ENCODE measurements at places on chromosomes 3 and 15.

DNA sequence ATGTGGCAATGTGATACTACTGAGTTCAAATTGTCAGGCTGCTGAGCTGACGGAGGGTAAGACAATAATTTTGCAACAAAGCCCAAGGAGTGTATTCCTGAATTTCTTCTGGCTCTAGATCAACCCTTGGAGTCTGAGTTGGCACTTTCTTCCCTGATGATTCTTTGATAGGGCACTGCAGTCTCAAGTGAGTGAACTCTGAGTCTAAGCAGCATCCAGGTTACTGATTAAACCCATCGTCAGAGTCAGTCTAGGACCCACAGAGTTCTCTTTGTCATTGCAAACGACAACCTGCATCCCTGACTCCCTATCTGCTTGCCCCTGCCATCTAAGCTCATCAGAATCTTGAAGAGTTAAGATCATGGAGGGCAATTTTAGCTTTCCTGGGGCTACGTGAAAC, 58.6 kb downstream of the MME start:
- no peak for DNase-seq

- peak; percentile 34 for DNase-seq
Measured at GRCh38 chr3:44648564-44649229, at the start of gene ZNF35. TSS of gene ZNF35 (plus strand) at chr3:44648732. CDS start at chr3:44651068, 2,336 bp downstream.

DNA sequence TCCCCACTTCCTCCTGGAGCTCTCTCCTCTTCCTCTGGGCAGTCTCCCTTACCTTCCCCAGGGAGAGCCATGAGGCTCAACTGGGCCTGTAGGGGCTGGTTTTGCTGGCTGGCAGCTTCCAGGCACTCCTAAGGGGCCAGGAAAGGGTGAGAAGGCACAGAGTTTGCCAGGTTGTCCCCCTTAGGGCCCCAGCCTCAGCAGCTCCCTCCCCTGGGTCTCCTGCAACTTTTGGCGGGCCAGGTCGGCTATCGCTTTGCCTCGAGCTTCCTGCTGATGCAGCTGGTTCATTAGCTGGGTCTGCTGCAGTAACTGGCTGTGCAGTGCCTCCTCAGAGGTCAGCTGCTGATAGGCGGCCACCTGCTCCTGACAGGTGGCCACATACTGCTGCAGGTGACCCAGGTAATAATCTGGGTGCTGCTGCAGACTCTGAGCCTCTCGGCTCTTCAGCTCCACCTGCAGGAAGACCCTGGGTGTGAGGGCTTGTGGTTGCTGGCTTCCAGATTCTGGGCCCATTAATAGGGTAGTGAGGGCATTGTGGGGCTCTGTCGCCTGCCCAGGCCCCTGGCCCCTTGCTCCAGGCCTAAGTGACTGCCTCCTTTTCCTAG, 29.7 kb upstream of the OR4F6 start:
- DNase-seq = peak; percentile 4

- peak; percentile 66 for DNase-seq
Measured at GRCh38 chr3:113441051-113441770, at the start of gene CFAP44. TSS of gene CFAP44 (minus strand) at chr3:113441493. CDS start at chr3:113433664, 7,829 bp downstream.

- peak; percentile 19 for DNase-seq
Measured at GRCh38 chr3:193780810-193781478, 187.9 kb downstream of the OPA1 start.

DNA sequence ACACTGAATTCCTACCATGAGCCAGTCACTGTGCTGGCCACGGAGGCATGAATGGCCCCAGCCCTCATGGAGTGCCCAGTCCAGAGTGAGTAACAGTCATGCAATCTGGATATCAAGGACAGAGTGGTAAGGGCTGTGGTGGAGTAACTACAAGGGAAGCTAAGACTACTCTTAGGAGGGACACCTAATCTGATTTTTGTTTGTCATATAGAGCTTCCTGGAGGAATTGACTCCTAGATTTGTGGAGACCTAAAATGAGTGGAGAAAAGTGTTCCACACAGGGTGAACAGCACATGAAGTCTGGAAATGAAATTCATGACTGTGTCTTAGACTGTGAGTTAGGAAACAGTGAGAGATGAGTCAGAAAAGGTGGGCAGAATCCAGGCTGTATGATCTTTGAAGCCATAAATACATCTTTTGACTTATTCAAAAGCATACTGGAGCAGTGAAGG, 219.9 kb downstream of the NFKBIZ start:
- DNase-seq = no peak

DNA sequence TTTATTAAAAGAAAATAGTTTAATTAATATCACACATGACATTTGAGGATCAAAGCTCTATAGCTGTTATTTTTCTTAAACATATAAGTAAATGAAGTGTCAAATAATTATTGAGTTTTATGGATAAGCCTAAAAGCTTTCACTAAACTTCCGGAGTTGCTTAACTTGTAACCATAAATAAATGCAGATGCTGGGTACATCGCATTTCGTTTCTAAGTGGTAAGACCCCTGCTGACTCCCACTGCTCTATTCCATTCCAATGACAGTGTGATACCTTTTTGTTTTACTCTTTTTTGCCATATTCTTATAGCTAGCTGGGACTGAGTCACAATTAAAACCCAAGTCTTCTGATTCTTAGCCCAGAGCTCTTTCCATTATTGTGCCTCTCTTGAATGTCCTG, 411.1 kb downstream of the SOX2 start:
- no peak for DNase-seq

DNA sequence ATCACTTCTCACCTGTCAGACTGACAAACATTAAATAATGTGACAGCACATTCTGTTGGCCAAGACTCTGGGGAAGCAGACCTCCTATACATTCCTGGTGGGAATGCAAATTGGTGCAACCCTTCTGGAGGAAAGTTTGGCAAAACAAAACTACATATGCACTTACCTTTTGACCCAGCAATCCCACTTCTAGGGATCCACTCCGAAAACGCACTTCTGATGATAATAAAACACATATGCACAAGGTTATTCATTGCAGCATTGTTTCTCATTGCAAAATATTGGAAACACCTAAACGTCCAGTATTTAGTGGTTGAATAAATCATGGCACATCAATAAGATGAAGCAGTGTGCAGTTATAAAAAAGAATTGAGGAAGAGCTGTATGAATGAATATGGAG, 145.5 kb upstream of the ABHD17C start:
- DNase-seq = no peak

DNA sequence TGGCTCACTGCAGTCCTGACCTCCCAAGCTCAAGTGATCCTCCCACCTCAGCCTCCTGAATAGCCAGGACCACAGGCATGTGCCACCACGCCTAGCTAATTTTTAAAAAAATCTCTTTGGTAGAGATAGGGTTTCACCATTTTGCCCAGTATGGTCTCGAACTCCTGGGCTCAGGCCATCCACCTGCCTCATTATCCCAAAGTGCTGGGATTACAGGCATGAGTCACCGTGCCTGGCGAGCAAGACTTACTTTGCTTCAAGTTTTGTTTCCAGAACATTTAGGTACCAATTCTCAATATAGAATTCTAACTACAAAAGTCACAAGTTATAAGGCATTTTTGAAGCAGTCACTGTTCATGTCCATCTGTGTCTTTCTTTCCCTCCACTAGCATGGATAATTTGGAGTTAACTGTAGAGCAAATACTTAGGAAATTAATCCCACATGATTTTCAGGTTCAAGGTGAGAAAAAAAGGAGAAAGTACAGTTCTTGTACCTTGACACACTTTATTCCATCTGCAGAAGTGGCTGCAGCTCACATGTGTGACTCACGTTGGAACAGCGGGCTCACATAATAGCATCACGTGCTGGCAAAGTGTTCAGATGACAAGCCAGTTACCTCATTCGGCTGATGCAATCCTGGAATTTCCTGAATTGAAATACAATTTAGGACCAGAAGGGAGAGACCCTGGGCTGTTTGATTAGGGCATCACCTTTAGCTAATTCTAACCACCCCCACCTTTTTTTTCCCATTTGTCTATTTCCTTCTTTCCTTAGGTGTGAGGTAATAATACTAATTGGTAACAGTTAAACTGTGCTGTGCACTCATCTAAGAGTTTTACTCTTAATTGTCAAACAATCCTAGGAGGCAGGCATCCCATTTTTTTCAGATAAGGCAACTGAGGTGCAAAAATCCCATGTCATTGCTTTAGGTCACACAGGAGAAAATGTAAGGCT, 46.9 kb upstream of the NEDD4 start:
- DNase-seq = peak; percentile 18

- DNase-seq = no peak
Measured at GRCh38 chr3:183265834-183266417, 12.9 kb downstream of the B3GNT5 start.

- no peak for DNase-seq
Measured at GRCh38 chr3:17798000-17798399, 55.6 kb upstream of the TBC1D5 start.

DNA sequence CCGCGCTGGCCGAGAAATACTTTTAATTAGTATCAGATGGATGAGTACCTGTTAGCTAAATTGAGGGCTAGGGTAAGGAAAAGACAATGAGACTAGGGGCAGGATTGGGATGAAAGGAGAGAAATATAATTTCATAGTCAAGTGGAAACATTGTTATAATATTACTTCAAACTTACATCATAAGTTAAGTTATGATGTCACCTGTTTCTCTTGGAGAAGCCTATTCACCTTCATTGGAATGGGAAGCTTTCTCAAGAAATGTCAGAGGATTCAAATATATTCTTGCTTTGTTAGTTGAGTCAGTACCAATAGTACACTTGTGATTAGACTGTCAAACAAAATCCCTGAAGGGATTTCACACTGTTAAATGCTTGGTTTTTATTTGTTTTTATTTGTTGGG, 116.2 kb downstream of the NEO1 start:
- no peak for DNase-seq

DNA sequence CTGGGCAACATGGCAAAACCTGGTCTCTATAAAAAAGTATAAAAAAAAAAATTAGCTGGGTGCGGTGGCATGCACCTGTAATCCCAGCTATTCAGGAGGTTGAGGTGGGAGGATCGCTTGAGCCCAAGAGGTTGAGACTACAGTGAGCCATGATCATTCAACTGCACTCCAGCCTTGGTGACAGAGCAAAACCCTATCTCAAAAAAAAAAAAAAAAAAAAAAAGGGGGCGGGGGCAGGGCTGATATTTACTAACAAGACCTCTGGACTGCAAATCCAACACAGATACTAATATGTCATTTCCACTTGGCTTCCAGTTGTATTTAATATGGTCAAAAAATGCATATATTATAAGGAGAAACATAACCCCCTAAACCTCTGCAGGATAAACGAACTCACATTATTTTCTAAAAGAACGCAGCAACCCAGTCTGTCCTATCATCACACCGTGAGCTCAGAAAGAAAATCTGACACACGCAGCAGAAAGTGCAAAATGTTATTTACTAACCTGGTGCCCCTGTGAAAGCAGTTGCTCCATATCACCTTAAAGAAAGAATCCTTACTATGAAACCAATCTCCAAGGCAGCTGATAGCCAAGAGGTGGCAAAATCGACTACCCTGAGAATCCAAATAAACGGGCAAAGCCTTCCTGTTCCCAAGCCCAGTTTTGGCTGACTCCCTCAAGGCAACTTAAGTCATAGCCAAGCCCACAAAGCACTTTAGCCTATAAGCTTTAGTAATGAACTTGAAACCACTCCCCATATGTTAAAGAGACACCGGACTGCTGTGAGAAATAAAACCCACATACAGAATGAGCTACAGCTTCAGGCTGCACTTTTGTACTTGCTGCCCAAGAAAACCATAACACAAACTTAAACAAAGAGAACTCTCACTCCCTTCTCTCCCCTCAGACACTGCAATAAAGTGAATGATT, 39.3 kb downstream of the PLD1 start:
- DNase-seq = no peak

DNA sequence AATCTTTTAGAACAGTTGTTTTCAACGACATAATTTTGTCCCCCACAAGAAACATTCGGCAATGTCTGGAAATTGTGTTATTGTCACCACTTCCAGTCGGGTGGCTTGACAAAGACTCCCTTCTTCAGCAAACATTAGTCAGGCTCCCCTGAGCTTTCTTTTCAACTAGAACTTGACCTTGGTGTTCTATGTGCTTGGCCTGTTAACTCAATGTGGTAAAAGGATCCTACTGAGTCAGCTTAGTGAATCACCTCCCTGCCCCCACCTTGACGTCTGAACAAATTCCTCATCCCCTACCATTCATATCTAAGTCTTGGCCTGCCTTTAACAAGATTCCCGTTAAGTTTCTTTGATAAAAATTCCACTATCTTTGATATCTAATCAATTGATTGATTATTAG, 465.0 kb upstream of the ROBO1 start:
- no peak for DNase-seq

- no peak for DNase-seq
Measured at GRCh38 chr3:161082063-161082462, 23.1 kb downstream of the B3GALNT1 start.

- DNase-seq = no peak
Measured at GRCh38 chr3:17894434-17895060, 152.1 kb upstream of the TBC1D5 start.

DNA sequence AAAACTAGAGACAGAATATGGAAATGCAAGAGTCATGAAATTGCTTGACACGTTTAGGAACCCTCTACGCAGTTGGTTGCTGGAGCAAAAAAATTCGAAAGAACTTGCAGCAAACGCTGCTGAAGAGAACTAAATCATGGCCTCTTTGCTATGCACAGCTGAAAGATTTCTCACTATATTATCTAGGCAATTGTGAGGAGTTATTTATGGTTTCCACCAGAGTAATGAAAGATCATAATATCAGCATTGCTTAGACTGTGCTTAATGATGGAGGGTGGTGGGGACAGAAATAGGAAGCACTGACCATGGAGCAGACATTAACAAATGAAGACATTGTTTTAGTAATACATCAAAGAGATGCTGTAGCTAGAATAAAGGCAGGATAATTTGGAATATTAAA, 593.4 kb upstream of the ZNF717 start:
- DNase-seq = no peak

DNA sequence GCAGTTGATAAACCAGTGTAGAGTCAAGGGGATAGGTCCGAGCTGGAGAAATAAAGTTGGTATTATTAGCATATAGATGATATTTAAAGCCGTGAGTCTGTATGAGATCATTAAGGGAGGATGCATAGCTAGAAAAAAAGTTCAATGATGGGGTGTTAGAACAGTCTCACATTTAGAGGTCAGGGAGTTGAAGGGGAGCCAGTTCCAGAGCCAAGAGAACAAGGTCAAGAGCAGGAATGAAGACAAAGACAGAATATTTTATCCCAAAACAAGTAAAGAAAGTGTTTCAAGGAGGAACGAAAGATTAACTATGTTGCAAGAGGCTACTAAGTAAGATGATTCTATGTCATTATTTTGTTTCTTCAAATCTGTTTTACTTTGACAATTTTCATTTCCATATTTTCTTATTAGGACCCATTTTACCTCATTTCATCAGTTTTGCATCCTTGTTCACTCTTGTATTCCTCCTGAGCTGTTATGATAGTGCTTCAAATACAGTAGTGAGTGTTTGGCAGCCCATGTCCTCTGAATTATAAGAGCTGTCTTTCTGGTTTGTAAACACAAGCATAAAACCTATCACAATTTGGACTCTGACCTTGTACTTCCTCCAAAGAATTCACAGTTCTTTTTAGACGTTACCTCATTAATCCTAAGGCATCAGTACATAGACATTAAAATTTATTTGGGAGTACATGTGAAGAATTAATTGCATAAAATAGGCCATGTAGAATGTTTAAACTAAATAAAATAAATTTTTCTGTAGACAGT, 695.7 kb upstream of the NECTIN3 start:
- no peak for DNase-seq

GRCh38 chr15:89623165-89623564, 32.1 kb downstream of the KIF7 start:
- no peak for DNase-seq

GRCh38 chr15:67124111-67124510, 58.7 kb downstream of the SMAD3 start:
- no peak for DNase-seq

Data from CD4-positive, alpha-beta T cell treated with Interleukin-17A for 1 hour (primary cell).